ENCODE measurements at places on chromosomes 6 and 20.

DNA sequence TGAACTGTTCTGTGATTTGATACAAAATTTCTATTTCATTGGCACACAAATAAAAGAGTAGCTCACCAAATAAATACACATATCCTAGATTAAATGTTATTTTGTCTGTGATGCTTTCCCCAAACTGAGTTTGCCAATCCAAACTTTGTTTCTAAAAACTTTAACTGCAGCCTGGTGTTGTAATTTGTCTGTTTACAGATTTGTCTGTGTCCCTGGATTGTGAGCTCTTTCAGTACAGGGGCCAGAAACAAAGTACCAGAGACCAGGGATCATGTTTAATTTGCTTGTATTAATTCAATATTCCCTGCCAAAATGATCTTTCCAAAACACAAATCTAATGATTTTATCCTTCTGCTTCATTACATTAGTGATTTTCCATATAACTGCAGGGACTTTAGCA, 1044.6 kb upstream of the GJE1 start:
- DNase-seq = no peak

DNA sequence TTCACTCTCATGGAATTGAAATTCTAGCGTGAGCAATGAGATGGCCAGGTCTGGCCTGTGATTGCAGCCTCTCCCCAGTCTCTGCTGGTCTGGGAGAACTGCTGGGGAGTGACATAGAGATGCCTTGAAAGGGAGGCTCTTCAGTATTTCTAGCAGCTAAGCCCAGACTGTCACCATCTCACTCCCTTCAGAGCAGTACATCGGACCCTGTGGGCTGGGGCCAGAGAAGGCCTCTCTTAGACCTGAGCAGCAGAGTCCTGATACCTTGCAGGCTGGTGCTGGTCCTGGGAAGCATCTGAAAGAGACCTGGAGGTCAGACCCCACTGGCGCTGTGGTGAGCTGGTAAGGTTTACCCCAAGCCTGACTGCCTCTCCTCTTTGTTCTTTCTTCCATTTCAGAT, 87.4 kb downstream of the TCP11 start:
- DNase-seq = no peak

GRCh38 chr6:16476861-16477260, 238.5 kb downstream of the GMPR start:
- no peak for DNase-seq

DNA sequence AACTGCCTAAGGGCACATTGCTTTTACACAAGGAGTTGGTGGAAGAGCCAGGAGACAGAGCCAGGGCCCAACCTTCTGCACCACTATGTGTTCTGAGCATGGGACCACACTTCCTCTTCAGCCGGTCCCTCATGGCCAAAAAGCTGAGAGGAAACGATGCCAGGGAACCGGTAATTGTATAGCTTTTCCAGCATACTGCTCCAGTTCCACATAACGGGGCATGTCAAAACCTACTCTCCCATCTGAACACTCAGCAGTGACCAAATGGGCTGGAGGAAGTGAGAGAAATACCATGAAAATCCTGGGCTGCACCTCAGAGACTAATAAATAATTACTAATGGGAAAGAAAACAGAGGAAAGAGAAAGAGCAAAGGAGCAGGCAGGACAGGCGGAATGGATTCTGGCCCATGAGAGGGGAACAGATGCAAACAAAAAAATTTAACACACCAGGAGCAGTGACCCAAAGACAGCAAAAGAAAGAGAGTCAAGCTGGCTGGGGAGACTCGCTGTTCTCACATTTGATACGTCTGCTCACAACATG, 52.0 kb upstream of the BMP2 start:
- no peak for DNase-seq

- DNase-seq = no peak
Observed at GRCh38 chr6:141677598-141678211, 455.0 kb upstream of the GJE1 start.

DNA sequence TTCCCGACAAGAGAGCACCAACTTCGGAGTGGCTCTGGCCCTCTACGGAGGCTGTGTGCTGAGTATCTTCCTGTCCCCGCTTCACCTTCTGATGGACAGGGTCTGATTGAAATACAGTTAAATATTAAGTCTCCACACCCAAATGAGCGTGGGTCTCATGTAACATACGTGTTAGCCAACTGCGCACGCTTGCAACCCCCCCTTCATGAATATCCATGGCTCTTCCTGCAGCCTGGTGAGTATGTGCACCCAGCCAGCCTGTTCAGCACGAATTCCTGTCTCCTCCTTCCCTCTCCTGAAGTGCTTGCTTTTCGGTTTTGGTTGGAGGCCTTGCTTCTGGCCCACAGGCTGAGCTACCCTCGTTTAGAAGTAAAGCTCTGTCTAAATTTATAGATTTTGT, 102.9 kb upstream of the FRMD1 start:
- DNase-seq = no peak

DNA sequence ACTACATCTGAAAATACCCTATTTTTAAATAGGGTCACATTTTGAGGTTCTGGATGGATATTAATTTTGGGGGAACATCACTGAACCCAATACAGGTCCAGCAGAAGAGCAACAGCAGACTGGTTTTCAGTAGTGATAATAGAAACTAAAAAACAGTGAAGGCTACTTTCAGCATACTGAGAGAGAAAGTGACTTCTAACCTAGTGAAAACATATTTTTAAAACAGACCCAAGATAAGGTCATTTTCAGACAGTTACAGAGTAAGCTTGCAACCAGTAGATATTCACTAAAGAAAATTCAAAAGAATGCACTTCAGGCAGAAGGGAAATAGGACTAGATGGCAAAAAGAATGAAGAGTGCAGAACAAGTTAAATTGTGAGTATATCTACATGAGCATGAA, 42.0 kb upstream of the TMEM244 start:
- no peak for DNase-seq

DNA sequence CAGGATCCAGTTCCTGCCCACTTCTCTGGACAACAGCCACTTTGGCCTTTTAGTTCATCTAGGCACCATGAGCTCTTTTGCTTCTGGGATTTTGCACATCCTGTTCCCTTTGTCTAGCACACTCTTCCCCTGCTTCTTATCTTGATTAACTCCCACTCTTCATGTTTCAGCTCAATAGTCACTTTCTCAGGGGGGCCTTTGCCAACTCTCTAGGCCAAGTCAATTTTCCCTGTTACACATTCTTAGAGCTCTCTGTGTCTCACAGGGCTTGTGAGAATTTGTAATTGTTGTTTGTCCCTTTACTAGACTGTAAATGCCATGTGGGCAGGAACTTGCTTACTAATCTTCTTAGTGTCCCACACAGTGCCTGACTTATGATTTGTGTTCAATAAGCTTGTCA, 58.1 kb upstream of the EPB41L1 start:
- no peak for DNase-seq

DNA sequence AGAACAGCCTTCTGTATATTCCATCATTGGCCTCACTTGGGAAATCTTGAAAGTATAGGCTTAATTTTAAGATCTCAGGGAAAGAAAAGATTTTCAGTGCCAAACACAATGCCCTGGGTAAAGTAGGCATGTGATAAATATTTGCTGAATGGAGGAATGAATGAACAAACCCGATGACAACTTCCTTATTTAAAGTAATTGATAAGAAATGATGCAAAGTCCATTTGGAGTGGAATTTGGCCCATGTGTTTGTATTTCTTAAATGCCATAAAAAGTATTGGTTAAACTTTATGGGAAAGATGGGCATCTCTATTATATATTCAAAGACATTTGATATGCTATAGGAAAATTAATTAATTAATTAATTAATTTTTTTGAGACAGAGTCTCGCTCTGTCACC, 3.7 kb downstream of the TIAM2 start:
- no peak for DNase-seq

GRCh38 chr20:59933849-59934585, 580 bp upstream of the SYCP2 start:
- no peak for DNase-seq

- no peak for DNase-seq
Observed at GRCh38 chr6:84346372-84346771, 118.9 kb upstream of the CEP162 start.

DNA sequence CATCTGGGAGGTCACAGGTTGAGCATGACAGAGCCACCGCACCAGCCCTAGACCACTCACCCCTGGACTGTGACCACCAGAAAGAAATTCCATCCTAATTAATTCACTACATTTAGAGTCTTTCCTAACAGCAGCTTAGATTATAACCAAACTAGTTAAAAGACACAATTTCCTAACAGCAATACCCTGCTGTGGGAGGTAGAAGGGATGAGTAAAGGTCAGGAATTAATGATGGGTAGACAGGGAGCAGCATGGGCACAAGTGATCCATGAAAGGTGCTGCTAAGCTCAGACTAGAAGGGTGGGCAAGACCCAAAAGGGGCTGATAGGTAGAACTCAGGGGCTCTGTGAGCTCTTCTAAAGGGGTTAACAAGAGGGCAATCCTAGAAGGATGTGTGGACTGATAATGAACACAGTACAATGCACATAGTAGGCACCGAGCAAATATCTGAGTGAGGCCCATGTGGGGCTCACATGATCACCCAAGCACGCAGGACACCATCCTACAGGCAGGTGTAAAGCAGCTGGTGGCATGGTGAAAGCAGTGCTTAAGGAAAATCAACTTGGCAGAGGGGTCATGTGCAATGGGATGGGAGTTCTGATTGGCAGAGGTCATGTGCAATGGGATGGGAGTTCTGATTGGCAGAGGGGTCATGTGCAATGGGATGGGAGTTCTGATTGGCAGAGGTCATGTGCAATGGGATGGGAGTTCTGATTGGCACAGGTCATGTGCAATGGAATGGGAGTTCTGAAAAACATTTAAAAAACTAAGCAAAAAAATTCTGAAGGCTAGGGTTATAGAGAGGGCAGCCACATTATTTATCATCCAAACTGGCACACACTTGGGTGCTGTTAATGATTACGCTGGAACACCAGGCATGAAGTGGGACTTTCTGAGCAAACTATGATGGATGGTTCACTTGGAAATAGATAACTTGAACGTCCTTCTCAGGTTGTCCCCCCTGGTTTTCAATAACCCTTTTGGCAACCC, 188.2 kb upstream of the FOXQ1 start:
- DNase-seq = no peak

DNA sequence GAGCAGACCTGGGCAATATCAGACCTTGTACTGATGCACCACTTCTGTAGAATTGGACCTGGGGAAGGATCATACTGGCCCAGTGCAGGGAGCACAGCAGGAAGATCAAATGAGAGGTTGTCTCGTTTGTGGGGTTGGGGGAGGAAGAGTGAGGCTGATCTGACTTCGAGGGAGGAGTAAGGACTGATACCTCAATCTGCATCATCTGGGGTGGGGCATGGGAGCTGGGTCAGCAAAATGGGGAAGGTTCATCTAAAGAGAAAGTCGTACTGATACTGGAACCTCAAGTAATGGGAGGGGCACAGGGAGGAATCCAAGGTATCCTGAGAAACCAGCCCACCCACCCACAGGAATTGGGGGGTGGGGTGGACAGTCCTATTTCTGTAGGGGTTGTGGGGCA, 3.7 kb downstream of the RNF39 start:
- no peak for DNase-seq

GRCh38 chr6:147826698-147827097, 318.2 kb downstream of the SAMD5 start:
- no peak for DNase-seq

DNA sequence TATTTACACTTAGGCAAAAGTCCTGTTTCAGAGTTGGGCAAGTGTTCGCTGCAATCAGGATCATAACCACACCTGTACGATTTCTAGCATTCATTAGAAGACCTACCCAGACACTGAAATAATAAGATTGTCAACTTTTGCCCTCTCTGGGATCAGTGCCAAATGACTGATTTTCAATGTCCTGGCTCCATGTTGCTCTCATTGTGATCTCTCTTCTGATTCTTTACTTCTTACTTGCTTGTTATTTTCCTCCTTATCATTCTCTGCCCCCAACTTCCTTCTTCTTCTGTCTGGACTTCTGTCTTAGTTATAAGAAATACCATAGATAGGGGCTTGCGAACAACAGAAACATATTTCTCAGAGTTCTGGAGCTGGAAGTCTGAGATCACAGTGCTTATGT, 94.4 kb upstream of the BMP2 start:
- no peak for DNase-seq

GRCh38 chr6:148703900-148704299, 42.9 kb upstream of the UST start:
- DNase-seq = no peak

- DNase-seq = no peak
Observed at GRCh38 chr6:71404145-71404966, 115.7 kb downstream of the OGFRL1 start.

GRCh38 chr6:166174031-166174430, 6.4 kb upstream of the TBXT start:
- DNase-seq = no peak

GRCh38 chr6:56555438-56555872, 87.2 kb downstream of the DST start:
- no peak for DNase-seq

DNA sequence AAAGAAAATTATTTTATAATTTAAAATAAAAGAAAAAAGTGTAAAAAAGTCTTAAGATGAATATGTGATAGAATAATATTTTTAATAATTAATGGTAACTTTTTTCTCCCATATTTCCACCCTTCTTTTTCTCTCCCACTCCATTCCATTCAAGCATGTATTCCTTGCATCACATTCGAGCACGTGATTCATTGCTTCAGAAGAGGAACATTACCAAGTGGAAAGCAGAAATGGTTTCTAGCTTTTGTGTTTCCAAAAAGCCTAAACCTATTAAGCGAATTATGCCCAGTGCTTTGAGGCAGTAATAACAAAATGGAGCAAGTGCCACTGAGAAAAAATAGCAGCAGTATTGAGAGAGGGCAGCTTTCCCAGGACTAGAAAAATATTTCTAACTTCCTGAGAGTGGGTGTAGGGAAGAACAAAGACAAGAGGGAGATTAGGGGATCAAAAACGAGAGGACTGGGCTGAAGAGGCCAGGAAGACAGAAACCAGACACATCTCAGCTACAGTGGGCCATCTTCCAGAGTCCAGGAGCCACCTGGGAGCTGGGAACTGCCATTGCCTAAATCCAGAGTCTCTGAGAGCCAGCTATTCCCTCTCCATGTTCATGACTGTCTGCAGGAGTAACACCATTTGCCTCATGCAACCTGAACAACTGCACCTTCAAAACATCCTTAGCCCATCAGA, 15.0 kb upstream of the AKIRIN2 start:
- no peak for DNase-seq

- no peak for DNase-seq
Observed at GRCh38 chr6:53326372-53327016, 22.3 kb downstream of the ELOVL5 start.

DNA sequence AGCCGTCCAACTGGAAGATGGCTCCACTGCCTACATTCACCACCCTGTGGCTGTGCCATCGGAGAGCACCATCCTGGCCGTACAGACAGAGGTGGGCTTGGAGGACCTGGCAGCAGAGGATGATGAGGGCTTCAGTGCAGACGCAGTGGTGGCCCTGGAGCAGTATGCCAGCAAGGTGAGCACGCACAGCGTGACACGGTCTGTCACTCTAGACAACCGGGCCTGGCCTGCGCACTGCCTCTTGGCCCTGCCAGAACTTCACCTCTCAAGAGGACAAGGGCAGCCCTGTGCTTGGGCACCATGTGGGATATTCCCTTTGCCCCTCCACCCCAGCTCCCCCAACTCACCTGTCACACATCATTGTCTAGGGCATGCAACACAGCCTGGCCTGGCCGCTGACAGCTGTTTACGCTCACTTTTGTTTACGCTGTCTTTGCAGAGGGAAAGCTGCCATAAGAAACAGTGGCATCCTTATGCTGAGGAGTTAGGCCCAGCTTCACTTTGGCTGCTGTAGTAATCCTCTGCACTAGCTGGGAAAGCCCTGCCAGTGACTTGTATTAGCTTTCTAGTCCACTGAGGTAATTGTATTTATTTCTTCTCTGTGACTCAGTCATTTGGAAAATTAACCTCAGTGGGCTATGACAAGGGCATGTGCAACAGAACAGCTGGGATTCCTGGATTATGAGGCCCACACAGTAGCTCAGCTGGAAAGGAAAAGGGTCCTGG, 9.8 kb upstream of the DEF6 start:
- no peak for DNase-seq
